Muscle of leg (tissue), 16 donors: ENCODE measurements at places on chromosomes 11 and 22.

- no peak for DNase-seq
Measured at GRCh38 chr11:112514011-112514740, 253.5 kb upstream of the PLET1 start.

DNA sequence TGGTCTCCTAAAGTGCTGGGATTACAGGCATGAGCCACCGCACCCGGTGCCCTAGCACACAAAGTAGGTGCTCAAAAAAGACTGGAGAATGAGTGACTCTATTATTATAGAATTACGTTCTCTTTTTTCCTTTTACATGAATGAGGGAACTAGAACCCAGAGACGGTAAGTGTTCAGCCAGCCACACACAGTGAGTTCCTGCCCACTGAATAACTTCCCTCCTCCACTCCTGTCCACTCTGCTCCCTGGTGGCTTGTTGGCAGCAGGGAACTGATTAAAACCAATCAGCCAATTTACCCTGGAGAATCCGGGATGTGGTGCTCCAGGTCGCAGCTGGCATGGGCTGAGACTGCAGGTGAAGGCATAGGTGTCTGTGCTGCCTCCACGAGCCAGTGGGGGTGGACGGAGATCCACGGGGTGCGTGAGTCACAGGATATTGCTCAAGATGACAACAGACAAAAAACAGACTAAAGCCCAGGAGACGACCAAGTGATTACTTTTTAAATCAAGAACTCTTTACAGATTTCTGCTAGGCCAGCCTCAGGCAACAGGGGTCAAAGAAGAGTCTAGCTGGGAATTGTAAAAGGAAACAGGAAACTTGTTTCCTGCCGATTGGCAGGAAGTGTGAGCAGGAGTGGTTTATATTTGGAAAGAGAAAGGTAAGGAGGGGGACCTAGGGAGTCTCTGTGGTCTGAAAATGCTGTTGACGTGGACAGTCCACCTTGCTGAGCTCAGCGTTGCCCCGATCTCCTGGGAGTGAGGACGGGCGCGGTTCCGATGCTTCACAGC lies 95.2 kb upstream of the TP53I11 start:
- DNase-seq = peak; percentile 53

GRCh38 chr22:42268852-42269410 lies 1.5 kb downstream of the TCF20 start:
- no peak for DNase-seq

DNA sequence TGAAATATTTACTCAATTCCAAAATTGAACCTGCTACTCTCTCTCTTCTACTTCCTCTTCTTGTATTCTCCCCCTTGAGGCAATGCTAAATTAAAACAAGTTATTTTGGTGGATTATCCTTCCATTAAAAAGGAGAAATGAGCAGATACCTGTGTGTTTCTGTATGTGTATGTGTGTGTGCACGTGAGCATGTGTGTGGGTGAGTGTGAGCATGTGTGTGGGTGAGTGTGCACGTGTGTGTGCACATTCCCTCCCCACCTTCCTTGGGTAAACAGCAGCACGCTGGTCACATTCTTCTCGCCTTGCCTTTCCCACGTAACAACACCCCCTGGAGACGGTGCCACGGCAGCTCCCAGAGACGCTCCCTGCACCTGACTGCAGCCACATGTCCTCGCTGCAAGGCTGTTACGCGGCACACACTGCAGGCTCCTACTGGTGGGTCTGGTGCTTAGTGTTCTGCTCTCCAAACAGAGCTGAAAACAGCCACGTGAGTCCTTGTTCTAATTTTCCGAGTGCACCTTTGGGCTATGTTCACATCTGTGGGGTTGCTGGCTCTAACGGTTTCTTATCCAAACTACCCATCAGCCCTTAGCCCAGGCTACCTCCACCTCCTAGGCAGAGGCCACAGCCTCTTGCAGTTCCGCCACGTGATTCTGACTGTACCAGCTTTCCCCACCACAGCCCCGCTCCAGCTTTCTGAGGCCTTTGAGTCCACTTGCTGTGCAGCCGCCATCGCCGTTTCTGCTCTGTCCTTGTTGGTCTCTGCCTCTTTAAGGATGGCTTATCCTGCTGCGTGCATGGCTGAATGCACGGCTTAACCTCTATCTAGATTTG lies 123.4 kb downstream of the CTTN start:
- no peak for DNase-seq

DNA sequence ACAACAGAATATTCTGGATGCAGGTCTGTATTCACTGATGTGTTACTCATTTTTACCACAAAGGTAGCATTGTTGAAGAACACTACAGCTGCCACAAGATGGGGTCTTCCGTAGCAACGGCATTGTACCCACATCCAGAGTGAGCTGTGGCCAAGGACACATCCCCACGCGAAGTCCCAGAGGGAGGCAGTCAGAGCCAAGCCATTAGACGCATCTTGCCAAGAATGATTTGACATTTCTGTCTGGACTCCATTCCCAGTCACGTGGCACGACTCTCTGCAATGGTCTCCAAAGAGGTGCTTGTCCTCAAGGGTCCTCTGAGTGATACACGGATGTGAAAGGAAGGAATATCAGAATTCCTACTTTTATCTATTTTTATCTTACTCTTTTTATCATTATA lies 15.5 kb downstream of the OPCML start:
- DNase-seq = no peak

- no peak for DNase-seq
Measured at GRCh38 chr11:76674517-76675400, 4.2 kb upstream of the LRRC32 start.
